ENCODE measurements at places on chromosomes 6 and 20.

GRCh38 chr20:55597526-55597925, 407.8 kb downstream of the CBLN4 start:
- DNase-seq, result no peak

DNA sequence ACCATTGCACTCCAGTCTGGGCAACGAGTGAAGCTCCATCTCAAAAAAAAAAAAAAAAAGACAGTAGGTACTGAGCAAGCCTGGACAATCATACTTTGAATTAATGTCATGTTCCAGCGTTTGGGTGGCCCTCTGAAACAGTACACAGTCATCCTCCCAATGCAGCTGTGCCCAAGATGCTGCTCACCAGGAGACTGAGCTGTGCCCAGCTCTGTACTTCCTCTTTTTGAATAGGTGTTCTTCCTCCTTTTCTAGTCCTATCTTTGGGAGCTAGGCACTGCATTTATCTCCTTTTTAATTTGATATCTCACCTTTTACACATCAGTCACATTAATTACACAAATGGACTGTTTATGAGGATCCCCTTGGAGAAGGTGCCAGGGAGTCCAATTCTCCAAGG, 101.5 kb downstream of the RPP40 start:
- DNase-seq, result no peak

- no peak for DNase-seq
Measured at GRCh38 chr20:39913274-39913673, 775.8 kb downstream of the MAFB start.

- no peak for DNase-seq
Measured at GRCh38 chr20:56429941-56430340, 17.9 kb downstream of the CASS4 start.

GRCh38 chr6:40295251-40295950, 291.8 kb downstream of the LRFN2 start:
- DNase-seq, result no peak

- DNase-seq, result no peak
Measured at GRCh38 chr6:42819803-42820511, 38.1 kb downstream of the BICRAL start.

DNA sequence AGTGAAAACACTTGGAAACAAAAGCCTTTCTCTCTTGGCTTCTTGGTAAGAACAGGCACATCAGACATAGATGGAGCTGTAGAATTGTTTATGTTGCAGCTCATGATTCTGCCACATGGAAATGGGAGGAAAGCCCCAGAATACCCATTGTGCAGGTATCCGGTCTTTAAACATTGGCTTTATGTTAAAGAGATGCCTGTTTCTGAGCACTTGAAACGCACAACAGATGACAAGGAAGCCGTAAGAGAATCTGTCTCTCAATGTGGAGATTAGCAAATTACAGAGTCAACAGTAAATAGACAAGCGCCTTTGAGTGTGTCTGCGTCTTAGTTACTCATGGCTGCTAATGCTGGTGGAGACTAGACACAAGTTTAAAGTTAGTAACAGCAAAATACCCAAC, 10.5 kb downstream of the TNFAIP3 start:
- no peak for DNase-seq

DNA sequence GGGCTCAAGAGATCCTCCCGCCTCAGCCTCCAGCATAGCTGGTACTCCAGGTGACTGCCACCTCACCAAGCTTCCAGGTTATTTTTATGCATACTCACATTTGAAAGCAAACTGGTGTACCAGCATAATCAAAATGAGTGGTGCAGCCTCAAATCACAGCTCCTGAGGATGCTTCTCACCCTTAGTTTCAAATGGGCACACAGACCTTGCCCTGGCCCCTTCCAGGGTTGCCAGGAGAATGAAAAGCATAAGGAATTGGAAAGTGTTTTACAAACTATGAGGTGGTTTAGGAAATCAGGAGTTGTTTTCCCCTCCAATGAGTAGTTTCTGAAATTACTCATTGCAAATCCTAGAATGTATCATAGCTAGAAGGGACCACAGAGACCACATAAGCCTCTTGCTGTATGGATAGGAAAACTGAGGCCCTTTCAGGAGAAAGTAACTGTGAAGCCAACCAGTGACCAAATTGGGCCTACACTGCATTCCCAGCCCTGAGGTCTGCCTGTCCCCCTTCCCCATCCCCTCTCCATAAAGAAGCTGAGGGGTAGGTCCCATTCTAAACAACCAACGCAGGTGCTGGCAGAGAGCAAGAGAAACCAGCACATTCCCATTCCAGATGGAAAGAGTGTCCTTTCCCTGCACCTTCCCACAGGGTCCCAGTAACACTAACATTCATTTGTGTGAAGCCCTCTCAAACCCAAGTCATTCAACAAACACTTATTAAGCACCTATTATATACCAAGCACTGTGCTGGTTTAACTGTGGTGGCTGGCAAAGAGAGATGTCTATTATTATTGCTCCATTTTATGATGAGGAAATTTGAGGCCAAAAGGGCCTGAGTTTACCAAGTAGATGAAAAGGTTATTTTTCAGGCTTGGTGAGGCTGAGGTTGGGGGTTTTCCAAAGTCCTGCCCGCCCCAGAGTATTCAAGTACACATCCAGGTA, 2.1 kb upstream of the E2F1 start:
- no peak for DNase-seq

DNA sequence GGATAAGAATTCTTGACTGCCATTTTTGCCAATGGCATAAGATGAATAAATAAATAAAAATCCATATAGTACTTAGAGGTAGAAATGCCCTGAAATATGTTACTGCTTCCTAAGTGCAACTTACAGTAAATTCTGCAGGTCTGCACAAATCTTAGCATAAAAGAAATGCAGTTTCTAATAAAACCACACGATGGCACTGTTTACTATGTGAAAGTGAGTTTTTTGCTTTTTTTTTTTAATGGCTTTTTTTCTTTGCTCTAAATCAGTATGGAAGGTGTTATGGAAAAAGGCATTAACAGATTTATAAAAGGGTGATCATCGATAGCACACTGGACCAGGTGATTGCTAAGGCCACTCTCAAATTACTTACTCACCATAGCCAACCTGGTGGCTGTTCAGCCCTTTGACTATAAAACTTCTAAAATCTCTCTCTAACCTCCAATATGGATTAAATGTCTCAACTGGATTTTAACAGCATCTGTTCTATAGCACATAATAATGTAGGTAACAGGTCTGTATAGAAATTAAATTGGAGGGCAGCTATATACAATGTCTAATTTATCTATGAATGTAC, 45.8 kb downstream of the AHI1 start:
- DNase-seq, result peak; percentile 19

DNA sequence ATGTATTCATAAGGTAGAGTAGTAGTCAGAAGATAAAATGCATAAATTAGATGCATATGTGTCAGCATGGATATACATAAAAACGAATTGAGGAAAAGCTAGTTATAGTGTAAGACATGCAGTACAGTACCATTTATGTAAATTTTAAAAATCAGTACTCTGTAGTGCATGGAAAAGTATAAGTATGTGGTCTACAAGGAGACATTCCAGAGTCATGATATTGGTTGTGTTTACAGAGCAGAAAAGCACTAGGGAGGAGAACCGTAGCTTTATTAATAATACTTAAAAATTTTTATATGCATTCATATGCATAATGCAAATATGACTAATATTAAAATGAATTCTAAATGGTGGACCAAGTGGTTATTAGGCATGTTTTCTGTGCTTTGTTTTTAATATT, 220.0 kb downstream of the ZFAND3 start:
- no peak for DNase-seq

DNA sequence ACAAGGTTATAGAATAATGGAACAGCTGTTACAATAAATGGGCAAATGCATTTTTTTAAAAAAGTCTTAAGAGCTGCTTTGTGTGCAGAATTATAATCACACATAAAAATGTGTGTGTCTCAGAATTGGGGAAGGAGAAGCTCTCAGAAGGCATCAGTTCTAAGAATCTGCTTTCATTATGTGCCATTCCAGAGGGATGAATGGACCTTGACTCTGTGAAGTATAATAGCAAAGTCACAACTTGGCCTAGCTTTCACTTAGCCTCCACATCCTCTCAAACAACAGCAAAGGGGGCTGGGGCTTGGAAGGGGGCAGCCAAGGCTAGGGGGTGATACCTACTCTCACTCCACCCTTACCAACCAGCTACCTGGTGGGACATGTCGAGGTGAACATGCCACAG, 265.0 kb downstream of the CDC5L start:
- DNase-seq, result no peak

DNA sequence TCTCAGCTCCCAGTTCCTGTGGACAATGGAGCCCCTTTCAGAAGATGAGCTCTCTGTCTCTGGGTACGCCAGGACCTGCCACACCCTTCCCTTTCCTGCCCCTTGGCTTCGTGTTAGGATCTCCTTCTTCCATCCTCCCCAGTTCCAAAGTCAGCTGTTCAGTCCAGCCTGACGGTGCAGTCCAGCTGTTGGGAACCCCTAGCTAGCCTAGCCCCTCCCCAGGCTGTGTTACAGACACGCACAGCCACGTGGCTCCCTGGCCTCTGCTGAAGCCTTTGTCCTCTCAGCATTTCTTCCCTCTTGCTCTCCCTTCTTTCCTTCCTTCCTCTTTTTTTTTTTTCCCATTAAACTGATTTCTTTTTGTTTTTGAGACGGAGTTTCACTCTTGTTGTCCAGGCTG, 12.4 kb upstream of the TFAP2C start:
- no peak for DNase-seq

- no peak for DNase-seq
Measured at GRCh38 chr20:63627751-63628245, 897 bp upstream of the GMEB2 start.

DNA sequence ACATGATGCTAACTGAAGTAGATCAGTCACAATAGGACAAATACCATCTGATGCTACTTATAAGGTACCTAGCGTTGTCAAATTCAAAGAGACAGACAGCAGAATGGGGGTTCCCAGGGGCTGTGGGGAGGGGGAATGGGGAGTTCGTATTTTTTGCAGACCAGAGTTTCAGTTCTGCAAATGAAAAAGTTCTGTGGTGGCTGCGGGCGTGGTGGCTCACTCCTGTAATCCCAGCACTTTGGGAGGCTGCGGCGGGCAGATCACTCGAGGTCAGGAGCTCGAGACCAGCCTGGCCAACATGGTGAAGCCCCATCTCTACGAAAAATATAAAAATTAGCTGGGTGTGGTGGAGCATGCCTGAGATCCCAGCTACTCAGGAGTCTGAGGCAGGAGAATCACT, 68.1 kb downstream of the SLC22A23 start:
- no peak for DNase-seq

DNA sequence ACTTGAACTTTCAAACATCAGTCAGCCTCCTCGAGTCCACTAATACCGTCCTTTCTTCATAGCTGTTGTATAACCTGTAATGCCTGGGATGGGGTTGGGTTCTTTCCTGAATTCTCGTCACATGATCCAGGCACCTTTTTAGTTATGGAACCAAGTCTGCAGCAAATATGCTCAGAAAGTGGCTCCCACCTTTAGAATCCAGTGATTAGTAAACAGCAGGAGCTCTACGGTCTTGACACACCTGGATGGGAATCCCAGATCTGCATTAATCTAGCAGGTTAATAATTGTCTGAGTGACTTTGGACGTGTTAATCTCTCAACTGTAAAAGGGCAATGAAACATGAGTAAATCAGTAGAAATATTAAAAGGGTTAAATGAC, 729 bp upstream of the ZHX3 start:
- no peak for DNase-seq

GRCh38 chr6:50681213-50681824, 32.0 kb upstream of the TFAP2D start:
- DNase-seq, result no peak

- DNase-seq, result no peak
Measured at GRCh38 chr6:14321992-14322772, 204.6 kb downstream of the CD83 start.

GRCh38 chr20:19599200-19599599, 158.9 kb upstream of the RIN2 start:
- no peak for DNase-seq

GRCh38 chr6:7137335-7138045, 29.7 kb downstream of the RREB1 start:
- DNase-seq, result no peak

- DNase-seq, result no peak
Measured at GRCh38 chr6:2695454-2696095, 55.1 kb downstream of the MYLK4 start.

DNA sequence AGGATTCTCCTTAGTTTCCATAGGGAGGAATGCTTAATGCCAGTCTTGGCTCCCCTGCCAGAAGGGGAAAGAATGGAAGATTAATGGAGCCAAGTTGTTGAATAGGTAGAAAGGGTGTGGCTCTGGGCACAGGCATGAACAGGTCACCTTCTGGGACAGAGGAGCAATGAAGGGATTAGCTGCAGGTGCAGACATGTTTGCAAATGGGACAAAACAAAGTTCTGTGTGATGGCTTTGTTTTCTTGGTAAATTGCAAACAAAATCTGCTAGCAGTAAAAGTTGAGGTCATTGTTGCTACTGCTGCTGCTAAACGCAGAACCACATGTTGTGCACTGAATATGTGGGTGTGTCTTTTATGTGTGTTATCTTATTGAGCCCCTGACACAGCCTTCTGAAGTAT, 93.3 kb downstream of the PERP start:
- no peak for DNase-seq

GRCh38 chr6:113830140-113830539, 27.0 kb upstream of the MARCKS start:
- no peak for DNase-seq

GRCh38 chr6:154514481-154514880, 4.0 kb upstream of the CNKSR3 start:
- DNase-seq, result no peak

DNA sequence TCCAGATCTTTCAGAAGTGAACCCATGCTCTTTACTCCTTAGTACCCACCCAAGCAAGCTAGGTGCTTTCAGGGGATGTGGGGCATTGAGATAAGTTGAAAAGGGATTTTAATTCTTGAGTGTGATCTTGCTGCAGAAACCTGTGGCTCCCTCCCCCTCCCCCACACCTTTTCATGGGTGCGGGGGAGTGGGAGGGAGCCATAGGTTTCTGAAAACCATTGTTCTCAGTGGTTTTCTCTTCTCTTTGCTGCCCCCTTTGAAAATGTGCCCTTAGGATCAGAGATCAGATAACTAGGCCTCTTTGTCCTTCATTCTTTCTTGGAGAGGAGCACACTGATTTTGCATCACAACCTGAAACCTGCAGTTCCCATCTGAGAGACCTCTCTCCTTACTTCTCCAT, 2.4 kb downstream of the PCSK2 start:
- no peak for DNase-seq

DNA sequence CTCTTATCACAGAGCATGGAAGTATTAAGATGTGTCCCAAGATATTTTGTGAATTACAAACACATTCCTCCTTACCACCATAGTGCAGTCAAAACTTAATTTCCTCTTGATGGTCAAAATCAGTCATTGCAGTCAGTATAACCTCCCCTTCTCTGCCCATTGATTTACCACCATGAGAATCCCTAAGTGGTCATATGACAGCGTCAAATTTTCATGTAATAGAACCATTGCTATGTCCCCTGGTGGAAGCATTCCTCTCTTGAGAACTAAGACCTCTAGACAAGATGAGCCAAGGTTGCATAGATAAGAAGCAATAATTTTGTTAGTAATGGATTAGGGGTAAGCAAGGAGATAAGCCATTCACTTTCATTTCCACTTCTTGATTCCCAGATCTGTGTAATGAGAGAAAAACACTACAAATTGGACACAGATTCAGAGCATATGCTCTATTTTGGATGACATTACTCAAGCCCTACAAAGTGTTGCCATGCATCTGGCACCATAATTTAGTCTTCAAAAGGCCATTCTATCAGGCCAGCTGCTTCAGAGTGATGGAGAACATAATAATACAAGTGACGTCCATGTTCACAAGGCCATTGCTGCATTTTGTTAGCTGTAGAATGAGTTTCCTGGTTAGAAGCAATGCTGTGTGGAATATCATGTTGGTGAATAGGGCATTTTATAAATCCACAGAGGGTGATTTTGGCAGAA, 49.6 kb upstream of the PDE7B start:
- no peak for DNase-seq
